Fibroblast of skin of abdomen (primary cell): ENCODE measurements at places on chromosomes 4 and X.

- no peak for DNase-seq
Observed at GRCh38 chr4:122614621-122615020, 6.2 kb downstream of the IL21 start.

DNA sequence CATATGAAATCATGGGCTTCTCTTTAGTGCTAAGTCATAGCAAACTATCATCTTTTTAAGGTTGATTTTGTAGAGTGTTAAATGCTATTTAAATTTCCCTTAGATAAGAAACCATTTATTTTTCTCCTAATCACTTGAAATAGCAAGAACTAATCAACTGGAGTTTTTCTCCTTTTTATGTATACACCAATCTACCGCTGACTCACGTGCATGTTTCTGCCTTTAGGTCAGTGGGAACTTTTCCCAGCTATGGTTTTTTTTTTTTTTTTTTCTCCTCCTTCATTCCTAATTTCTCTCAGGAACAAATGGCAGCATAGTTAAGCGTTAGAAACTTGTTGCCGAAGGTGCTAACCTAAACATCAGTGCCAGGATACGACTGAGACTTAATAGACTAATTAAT is 176.4 kb downstream of the BMPR1B start:
- peak; percentile 57 for DNase-seq

DNA sequence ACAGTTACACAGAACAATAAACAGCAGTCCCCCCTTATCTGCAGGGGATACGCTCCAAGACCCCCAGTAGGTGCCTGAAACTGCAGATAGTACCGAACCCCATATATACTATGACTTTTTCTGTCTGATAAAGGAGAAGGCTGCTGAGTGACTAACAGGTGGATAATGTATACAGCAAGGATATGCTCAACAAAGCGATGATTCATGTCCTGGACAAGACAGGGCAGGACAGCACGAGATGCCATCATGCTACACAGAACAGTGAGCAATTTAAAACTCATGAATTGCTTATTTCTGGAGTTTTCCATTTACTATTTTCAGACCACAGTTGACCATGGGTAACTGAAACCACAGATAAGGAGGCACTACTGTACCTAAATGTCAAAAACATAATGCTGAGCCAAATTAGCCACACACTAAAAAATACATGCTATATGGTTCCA is 76.1 kb downstream of the MANBA start:
- DNase-seq, result peak; percentile 50

GRCh38 chr4:184350213-184350817 is 124.0 kb downstream of the IRF2 start:
- no peak for DNase-seq

DNA sequence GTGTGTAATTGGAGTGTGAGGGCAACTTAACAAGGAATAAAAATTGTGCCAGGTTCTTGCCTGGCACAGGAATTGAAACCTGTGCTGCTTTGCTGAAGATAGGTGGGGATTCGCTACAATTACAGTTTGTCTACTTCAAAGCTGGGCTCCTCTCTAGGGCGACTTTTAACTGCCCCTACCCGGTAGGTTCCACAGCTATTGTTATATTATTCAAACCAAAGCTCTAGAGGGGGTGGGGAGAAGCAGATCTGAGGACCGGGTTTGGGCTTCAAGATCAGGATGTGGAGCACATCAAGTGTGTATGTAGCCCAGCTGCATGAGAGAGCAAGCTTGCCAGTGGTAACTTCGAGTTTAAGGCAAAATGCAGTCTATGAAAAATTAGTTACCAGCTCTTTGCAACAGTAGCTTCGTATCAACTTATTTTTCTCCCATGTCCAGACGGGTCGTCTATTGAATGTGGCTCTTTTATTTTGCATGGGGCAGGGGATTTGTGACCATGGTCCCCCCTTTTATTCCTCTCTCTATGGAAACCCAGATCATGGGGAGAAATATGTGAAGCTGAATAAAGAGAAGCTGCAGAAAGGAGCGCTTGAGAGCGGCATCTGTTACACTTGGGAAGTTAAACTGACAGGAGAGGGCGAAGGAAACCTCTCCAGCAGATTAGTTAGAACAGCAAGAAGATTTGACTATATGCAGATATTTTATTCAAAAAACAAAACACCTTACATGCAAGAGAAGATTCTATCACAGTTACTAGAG is 3.2 kb upstream of the POU3F4 start:
- no peak for DNase-seq

DNA sequence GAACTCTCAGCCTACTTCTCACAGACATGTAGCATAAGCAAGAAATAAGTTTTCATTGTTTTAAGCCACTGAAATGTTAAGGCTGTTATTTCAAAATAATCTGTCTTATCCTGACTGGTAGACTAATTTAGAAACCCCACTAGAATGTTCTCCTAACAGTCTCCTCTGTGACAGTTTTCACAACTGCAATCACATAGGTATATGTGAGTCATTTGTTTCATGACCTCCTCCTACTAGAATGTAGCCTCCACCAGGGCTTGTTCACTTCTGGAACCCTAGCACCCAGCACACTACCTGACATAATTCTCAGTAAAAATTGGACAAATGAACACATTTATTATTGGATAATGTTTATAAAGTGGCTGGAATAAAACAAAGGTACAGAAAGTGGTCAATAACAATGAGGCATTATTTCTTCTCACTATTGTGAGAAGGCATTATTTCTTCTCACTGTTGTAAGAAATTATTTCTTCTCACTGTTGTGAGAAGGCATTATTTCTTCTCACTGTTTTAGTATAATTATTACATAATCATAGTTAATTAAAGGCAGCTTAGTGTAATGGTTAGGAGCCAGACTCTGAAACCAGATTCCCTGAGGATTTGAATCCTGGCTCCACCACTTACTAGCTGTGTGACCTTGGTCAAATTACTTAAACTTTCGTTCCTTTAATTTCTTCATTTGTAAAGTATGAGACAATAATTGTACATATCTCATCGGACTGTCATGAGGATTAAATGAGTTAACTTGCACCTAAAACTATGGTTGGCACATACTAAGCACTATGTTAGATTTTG is 251.5 kb downstream of the RASL11B start:
- peak; percentile 25 for DNase-seq

DNA sequence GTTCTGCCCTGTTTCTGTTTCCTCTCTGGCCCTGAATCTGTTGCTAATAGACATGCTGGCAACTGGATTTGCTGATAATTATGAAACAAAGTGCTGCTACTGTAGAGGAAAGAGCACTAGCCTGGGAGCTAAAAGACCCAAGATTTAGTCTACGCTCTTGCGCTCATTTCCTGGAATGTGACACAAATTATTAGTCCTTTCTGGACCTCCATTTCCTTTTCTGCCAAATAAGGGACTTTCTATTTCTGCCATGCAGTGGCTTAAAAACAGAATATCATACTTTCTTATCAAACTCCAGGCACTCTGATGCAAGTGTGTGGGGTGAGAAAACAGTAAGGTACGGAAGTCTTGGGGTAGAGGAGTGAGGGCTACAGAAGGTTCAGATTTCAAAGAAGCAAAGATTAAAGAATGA is 48.3 kb upstream of the GPR174 start:
- no peak for DNase-seq

DNA sequence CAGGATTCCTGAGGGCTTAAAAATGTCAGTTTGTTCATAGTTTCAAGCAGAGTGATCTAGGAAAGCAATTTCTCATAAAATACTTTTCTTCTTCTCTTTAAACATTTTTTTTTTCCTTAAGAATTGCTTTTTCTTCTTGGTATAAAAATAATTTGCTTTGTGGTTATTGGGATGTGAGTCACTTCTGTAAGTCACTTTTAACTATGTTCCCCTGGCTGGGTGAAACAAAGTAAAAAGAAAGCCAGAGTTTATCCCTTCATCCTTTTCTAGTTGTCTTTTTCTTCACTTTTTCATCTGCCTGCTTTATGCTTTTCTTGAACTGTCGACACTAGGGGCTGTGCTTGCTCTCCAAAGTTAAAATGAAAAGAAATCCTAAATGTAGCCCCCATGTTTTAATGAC is 33.5 kb downstream of the ARSJ start:
- DNase-seq, result peak; percentile 75

DNA sequence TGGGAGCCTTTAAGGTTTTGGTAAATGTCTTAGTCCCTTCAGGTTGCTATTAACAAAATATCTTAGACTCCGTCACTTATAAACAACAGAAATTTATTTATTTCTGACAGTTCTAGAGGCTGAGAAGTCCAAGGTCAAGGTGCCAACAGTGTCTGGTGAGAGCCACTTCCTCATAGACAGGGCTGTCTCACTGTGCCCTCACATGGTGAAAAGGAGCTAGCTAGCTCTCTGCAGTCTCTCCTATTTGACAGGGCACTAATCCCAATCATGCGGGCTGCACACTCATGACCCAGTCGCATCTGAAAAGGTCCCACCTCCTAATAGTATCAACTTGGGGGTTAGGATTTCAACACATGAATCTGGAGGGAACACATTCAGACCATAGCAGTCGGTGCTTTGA is 63.4 kb upstream of the KLF3 start:
- DNase-seq, result no peak

DNA sequence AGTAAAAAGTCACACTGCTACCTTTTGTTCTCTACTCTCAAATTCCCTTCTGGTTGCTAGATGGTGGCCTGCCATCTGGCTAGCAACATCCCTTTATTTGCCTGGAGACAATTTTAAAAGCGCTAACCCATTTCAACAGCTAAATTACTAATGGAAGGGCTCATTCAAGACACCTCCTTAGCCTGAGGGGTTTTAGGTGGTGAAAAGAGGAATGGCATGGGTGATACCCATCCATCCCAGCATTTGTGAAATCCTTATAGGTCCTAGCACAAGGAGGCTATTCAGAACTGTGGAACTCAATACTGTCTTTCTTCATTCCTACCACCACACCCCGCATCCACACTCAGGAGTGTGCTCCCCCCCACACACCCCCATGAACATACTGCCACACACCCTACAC is 33.5 kb downstream of the ARHGEF9 start:
- DNase-seq, result no peak

- no peak for DNase-seq
Observed at GRCh38 chr4:40952217-40952616, 202.5 kb downstream of the NSUN7 start.

- no peak for DNase-seq
Observed at GRCh38 chr4:127140306-127140705, 492.5 kb upstream of the INTU start.
